Activated effector memory CD4-positive, alpha-beta T cell treated with Interleukin-2 at 50 U/mL for 16 hours (primary cell): ENCODE measurements at places on chromosomes 12 and 14.

GRCh38 chr12:738712-739111 lies 13.7 kb upstream of the WNK1 start:
- DNase-seq, result no peak

GRCh38 chr12:107356266-107356936 lies 263.1 kb upstream of the CRY1 start:
- no peak for DNase-seq

GRCh38 chr14:68596701-68597100 lies 196.2 kb downstream of the ZFP36L1 start:
- DNase-seq, result no peak

DNA sequence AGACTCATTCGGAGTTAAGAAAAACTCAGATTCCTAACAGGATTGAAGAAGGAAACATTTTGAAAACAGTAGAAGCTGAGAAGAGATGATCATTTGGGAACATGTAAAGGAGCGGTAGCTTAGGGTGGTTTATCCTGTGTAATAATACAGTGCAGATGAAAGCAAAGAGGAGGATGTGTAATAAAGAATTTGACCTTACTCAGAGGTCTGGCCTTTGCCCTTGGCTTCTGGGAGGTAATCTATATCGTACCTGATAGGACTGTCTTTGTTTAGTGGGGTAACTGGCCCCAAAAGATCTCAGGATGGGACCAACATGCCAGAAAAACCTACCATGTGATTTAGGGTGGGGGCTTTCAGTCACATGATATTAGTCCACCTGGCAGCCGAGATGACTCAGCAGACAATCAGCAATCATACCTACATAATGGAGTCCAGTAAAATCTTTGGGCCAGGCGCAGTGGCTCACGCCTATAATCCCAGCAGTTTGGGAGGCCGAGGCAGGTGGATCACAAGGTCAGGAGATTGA lies 23.3 kb upstream of the KLHL42 start:
- no peak for DNase-seq

- no peak for DNase-seq
Measured at GRCh38 chr12:31249356-31249755, 76.6 kb downstream of the SINHCAF start.

- DNase-seq, result no peak
Measured at GRCh38 chr14:100294213-100294962, 11.9 kb downstream of the SLC25A29 start.

- DNase-seq, result no peak
Measured at GRCh38 chr14:58677996-58678395, 40.2 kb downstream of the DACT1 start.

DNA sequence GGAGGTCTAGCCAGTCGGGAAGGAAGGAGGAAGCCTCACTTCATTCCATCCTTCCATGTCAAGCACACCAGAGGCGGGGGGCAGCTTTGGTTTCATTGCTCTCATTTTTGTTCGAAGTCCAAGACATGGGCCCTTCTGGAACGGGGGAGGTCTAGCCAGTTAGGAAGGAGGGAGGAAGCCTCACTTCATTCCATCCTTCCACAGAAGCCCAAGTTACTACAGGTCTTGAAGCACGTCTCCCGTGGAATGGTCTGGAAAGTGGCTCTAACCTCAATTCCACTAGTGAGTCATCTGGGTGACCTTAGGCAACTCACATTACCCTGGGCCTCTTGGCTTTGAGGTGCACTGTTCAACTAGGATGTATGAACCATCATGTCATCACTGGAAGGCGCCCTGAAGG lies 156.3 kb downstream of the NTF3 start:
- no peak for DNase-seq

GRCh38 chr12:109710747-109711595 lies 2.7 kb upstream of the FAM222A start:
- DNase-seq, result no peak

DNA sequence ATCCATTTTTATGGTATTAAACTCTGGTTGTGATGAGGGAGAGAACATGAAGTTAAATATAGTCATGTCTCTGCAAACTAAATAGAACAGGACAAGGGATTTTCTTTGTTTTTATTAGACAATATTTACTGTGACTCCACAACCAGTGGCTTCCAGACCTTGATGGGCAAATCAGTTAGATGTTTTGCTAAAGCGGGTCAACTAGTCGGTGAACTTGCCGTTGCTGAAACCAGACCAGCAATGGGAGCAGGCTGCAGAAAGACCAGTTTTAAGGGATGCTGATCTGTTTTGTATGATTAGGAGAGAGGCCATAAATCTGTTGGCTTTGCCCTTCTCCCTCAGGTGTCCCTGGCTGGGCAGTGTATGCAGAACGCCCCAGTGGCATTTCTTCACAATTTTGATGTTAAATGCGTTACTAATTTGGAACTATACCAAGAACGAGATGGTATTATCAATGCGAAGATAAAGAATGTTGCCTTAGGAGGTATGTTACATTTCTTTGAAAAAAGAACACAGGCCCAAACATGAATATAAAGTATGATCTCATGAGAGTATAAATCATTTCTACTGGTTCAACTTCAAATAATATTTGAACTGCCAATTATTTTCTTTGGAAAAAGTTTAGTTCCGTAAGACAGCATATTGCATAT lies 19.4 kb downstream of the TCTN2 start:
- no peak for DNase-seq

DNA sequence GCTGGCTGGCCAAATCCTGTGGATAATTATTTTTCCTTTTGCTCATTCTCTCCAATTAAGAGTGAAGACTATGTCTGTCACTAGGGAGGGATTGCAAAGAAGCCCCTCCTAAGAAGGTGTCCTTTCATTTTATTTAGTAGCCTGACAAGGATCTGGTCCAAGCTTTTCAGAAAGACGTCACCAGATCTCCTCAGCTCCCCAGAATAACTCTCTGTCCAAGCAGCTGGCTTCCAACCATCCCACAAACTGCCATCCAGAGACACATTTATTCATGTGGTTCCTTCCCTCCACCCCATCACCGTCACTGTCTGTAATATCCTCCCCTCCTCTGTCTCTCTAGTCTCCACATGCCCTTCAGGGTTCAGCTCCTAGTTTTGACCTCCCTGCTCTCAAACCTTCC lies 69.9 kb downstream of the PPM1H start:
- DNase-seq, result no peak

- DNase-seq, result no peak
Measured at GRCh38 chr14:70585231-70585630, 15.2 kb downstream of the MED6 start.

- no peak for DNase-seq
Measured at GRCh38 chr12:24025153-24025798, 75.8 kb upstream of the SOX5 start.

GRCh38 chr12:3520711-3521110 lies 29.7 kb downstream of the PRMT8 start:
- no peak for DNase-seq

- no peak for DNase-seq
Measured at GRCh38 chr14:82720946-82721345, 1187.3 kb upstream of the SEL1L start.

DNA sequence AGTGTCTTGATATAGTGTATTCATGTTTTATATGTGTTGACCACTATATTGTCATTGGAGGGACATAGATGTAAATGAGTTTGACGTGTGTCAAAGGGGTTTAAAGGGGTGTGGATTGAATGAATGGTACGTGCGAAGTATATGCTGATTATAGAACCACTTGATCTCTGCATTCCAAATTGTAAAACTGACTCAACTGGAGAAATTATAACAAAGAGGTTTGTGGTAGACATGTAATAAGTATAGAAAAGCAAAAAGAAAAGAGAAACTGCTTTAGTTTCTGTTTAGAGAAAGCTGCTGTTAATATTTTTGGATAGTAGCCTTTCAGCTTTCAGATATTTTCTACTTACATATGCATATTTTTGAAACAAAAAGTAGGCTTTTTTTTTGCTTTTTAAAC lies 8.9 kb upstream of the MYRFL start:
- DNase-seq, result no peak

- no peak for DNase-seq
Measured at GRCh38 chr12:57727758-57728395, 10.7 kb downstream of the AGAP2 start.

DNA sequence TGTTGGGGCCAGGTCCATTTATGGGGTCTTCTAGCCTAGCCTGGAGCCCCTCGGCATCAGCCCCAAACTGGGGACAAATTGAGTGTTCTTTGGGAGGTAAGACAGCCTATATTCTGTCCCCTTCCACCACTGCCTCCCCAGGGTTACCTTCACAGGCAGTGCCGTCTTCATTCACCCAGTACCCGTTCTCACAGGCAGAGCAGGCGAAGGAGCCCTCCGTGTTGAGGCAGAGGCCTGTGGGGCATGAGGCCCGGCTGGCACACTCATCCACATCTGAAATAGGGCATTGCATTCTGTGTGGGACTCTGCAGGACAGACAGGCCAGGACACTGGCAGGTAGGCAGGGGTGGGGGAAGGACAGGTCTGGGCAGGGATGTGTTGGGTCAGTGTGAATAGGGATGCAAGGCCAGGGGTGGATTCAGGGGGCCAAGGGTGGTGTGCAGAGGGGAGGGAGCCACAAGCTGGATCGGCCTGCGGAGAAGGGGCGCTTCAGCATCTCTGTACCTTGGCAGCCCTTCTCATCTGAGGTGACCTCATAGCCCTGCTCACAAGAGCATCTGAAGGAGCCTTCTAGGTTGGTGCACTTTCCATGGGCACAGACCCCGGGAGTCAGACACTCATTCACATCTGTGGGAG lies 16.1 kb downstream of the ISCA2 start:
- DNase-seq, result no peak

DNA sequence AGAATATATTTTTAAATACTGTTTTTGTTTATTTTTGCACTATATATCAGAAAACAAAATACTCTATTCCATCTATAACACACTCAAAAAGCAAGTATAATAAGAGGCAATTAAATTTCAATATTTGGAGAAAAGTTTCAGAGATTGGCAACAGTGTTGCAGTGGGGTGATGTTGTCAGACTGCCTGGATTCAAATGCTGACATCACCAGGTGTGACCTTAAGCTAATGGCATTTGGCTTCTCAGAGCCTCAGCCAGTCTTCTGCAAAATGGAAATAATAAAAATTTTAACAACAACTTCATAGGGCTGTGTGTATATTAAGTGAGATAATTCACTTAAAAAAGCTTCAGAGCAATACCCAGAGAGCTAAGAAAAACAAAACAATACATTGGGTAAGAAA lies 74.7 kb downstream of the TMTC1 start:
- no peak for DNase-seq

DNA sequence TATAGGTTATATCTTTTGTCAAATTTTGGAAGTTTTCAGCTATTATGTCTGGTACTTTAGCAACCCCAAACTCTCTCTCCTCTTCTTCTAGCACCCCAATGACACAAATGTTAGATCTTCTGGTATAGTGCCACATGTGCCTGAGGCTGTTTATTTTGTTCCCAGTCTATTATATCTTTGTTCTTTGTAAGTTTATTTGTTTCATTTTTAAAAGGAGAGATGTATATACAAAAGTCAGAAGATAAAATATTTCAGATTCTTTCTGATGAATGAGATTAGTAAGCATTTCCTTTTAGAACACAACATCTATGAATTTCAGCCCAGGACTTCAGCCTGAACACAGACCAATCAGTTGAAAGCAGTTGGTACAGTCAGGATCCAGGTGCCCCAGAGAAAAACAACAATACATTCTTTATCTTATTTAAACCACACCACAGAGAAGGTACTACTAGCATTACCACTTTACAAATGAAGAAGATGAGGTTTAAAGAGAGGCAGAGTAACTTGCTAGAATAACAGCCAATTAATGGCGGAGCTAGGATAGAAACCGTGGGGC lies 114.1 kb upstream of the BTG1 start:
- DNase-seq, result no peak

DNA sequence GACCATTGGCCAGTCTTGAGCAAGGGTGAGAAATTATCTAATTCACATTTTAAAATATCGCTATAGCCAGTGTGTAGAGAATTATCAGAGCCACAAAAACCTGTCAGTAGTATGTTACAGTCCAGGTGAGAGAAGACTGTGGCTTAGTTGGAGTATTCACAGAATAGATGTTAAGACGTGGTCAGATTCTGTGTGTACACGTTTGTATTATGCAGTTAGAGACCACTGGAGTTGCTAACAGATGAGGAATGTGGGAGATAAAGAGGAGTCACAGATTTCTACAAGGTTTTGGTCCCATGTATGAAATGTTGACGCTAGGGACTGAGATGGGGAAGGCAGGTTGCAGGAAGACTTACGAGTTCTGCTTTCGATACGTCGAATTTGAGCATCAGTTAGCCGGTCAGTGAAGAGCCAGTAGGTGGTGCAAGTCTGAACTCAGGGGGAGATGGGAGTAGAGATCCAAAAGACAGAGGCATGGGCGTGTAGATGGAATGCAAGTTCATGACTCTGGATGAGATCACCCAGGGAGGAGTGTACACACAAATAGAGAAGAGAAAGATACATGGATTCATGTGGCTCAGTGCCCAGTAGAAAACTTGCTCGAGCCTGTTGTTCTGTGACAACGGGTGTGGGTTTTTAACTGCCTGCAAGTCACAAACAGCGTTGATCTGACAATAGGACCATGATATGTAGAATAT lies 114.8 kb upstream of the FLRT2 start:
- DNase-seq, result no peak

DNA sequence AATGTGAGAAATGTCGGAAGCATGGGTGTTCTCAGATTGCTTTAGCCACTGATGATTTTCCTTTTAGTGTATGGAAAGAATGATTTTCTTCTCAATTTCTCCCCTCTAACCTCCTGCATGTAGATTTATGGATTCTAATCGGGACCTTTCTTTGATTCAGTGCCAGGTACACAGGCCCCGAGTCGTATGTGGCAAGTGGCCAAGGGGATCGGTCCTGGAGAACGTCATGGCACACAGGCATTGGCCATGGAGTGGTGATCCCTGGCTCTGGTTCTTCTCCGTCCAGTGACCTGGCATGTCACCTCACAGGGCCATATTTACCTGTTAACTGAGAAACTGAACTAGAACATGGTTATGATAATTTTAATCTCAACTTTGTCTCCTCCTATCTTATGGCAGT lies 58.1 kb downstream of the ETV6 start:
- DNase-seq, result no peak

- DNase-seq, result no peak
Measured at GRCh38 chr12:117872546-117873169, 96.1 kb downstream of the KSR2 start.

DNA sequence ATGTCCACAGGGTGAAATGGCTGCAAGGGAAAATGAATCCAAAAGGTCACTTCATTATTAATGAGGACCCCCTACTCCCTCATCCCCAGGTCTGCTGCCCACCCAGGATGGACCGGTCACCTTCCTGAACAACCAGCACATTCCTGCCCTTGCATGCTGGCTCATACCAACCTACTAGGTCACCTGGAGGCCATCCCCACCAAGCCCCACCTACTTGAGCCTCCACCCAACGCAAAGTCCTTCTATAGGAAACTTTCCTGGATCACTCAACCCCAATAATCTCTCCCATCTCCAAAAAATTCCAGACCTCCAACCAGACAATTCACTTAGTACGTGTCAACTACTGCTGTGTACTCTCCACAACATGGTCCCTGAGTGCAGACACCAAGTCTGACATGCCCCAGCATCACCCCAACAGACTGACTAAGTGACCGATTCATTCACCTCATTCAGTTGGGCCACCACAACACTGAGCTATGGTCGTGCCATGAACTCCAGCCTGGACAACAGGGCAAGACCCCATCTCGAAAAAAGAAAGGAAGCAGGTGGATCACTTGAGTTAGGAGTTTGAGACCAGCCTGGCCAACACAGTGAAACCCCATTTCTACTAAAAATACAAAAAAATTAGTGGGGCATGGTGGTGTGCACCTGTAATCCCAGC lies 18.1 kb downstream of the CLMN start:
- DNase-seq, result no peak
